ENCODE measurements at places on chromosomes 1 and 21. TPM values are rescaled to one million over a fixed set of nuclear protein-coding genes. Genes with fewer than 3 reads are reported as not detected.

GRCh38 chr1:87273291-87273690, 55.4 kb upstream of the LMO4 start:
- no peak for DNase-seq

GRCh38 chr1:201636510-201636971, 97.6 kb downstream of the NAV1 start:
- DNase-seq: peak; percentile 95

DNA sequence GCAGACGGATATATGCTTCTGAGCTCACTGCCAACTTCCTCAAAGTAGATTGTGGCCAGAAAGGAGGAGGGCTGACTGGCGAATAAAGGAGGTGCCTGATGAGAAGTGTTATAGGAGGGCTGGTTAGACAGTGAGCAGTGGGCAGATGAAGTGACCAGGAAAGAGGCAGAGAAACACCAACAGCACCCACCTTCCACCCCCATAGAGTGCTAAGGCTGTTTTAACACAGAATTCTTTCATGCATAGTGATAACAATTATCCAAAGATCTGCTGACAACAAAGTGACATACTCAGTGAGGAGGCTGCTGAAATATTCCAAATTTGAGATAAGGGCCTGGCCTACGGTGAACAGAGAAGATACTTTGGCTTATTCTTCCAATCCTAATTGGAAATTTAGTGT, 21.2 kb upstream of the MTR start:
- DNase-seq: no peak

The GSTM1 gene
- total RNA-seq: 17.0 TPM

The TMEM125 gene
- total RNA-seq: not detected

The IL20 gene
- total RNA-seq: not detected

GRCh38 chr21:35414507-35415139, 365.5 kb upstream of the RUNX1 start:
- DNase-seq: no peak

The CNKSR1 gene
- total RNA-seq: 0.26 TPM

- no peak for DNase-seq
These were observed 7.1 kb upstream of the SFT2D2 start for GRCh38 chr1:168218658-168219057.

GRCh38 chr1:184836141-184836540, 81.5 kb upstream of the EDEM3 start:
- no peak for DNase-seq

DNA sequence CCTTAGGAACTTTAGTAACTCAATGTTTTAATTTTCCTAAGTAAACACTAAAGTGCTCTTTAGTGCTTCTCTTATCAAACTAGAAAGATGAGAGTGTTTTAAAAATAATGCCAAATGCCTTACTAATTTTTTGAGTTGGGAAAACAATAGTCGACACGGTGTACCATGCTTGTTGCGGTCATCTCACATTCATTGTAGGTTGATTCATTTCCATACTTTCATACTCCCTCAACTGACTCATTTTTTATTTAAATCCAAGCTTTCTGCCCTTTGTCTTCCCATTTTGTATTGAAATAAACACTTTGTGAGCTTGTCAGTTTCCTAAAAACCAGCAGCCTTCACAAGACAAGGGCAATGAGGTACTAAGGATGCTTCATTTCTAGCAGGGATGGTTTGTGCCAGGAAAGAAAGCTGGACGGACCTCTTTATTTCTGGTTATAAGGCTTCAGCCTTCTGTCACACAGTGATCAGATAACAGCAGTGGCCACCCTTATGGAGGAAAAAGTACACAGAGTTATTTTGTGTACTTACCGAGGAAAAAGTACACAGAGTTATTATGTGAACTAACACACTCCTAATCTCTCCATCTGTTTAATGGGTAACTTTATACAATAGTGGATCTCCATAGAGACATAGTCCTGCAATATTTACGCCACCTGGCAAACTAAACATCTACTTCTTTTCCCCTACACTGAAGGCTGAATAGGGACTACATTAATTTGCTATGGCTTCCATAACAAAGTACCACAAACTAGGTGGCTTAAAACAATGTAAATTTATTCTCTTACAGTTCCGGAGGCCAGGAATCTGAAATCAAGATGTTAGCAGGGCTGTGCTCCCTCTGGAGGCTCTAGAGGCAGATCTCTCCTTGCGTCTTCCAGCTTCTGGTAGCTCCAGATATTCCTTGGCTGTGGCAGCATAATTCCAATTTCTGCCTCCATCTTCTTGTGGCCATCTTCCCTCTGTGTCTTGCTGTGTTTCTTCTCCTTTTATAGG, 13.0 kb upstream of the CCDC190 start:
- DNase-seq: peak; percentile 92

- no peak for DNase-seq
These were observed 93.4 kb downstream of the GDAP2 start for GRCh38 chr1:117836069-117836468.

GRCh38 chr1:184615301-184615700, 139.4 kb downstream of the EDEM3 start:
- no peak for DNase-seq

DNA sequence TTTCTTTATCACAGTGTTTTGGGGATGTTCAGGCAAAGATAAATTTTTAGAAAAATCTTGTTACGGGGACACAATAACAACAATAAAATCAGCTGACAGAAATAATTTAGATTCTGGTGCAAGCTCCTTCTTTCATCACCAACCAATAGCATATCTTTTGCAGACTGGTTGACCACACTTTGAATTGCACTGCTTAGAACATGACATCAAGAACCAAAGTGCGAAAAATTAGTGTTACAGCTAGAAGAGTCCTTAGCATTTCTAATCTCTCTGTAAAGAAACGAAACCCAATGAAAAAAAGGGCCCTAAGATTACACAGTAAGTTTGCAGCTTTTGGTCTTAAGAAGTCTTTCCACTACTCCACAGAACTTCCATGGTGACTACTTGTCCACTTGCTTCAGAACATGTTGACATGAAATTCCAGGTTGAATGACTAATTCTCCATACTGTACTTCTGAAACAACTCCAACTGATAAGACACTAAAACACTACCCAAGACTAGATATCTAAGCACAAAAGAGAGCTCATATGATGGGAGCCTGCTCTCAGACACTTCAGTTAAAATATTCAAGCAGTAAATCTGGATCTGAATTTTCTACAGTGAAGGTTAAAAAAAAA, 31.3 kb downstream of the XKR8 start:
- no peak for DNase-seq

DNA sequence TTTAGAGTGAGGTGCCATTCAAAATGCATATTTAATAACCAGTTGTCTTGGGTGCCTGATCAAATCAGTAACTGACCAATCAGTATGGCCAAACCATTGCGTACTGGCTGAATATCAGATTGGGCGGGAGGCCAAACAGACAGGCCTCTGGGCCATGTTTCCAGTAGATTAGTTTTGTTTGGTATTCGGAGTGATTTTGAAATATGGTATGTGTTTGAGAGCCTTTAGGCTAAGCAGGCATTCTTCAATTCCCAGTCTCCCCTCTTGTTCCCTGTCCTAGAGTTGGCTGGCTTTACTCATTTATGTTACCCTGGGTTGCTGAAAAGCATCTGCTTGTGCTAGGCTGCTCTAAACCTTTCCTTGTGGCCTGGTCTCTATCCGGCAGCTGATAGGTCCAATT, 80.1 kb downstream of the BACH1 start:
- no peak for DNase-seq

DNA sequence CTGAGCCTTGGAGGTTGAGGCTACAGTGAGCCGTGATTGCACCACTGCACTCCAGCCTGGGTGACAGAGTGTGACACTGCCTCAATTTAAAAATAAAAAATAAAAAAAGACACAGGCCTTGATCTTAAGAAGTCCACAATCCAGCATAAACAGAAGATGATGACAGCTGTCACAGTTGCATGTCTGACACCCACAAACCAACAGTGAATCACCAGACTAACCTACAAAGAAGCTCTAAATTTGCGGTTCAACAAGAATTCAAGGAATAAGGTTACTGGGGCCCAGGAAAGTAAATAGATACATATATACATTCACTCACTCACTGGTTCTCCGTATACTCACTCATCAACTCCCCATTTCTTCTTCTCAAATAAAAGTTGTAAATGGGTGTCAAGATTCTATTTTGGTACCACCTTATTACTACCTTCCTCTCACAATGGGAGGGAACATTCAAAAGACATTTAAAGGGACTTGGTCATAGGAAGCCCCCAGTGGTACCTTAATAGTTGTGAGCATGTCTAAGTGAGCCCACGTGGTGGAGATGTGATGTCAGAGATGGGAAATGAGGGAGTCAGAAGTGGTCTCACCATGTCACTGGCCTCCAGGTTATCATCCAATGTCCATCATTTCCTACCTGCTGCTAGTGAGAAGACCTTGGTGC, 66.9 kb upstream of the PRDX6 start:
- DNase-seq: peak; percentile 79

The LCE1C gene
- total RNA-seq: not detected

GRCh38 chr1:178496410-178497135, at the start of gene CLEC20A:
Gene CLEC20A (minus strand): TSS chr1:178496964. CDS start chr1:178496939, 25 bp downstream.
- no peak for DNase-seq

DNA sequence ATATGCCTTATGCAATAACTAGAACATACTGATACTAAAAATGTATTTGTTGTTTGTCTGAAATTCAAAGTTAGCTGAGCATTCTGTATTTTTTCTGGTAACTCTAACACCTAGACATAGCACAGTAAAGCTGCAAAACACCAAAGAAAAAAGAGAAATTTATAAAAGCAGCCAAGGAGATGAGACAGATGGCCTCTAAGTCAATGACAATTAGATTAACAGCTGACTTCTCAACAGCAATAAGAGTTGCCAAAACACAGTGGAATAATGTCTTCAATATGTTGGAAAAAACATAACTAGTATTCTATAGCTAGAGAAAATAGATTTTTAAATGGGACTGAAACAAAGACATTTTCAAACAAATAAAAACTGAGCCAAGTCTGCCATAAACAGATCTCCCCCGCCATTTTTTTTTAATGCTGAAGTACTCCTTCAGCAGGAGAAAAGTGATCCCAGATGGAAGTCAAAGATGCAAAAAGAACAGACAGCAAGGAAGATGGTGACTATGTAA, 81.3 kb downstream of the SYF2 start:
- DNase-seq: no peak

GRCh38 chr1:244226435-244226834, 175.4 kb downstream of the ZBTB18 start:
- DNase-seq: peak; percentile 66

The ANGPTL3 gene
- not detected for total RNA-seq

- no peak for DNase-seq
These were observed 40.2 kb upstream of the IL10 start for GRCh38 chr1:206812471-206812870.

- no peak for DNase-seq
These were observed 26.6 kb downstream of the ZBTB18 start for GRCh38 chr1:244077473-244078220.

The SLC44A3 gene
- total RNA-seq: 0.30 TPM

The PM20D1 gene
- total RNA-seq: not detected

The GRHL3 gene
- total RNA-seq: 0.03 TPM

GRCh38 chr21:32044205-32045180, 171.7 kb downstream of the HUNK start:
- no peak for DNase-seq

The PKP1 gene
- total RNA-seq: not detected

- no peak for DNase-seq
These were observed 225.3 kb downstream of the RGS7 start for GRCh38 chr1:241131636-241132194.

- DNase-seq: peak; percentile 46
These were observed 27.2 kb upstream of the MAN1A2 start for GRCh38 chr1:117339866-117340700.

- no peak for DNase-seq
These were observed 216.5 kb upstream of the VAMP3 start for GRCh38 chr1:7554385-7555235.

- DNase-seq: no peak
These were observed 149.5 kb upstream of the B3GALT2 start for GRCh38 chr1:193335806-193336428.

- DNase-seq: no peak
These were observed 41.3 kb downstream of the AKNAD1 start for GRCh38 chr1:108815566-108815965.

DNA sequence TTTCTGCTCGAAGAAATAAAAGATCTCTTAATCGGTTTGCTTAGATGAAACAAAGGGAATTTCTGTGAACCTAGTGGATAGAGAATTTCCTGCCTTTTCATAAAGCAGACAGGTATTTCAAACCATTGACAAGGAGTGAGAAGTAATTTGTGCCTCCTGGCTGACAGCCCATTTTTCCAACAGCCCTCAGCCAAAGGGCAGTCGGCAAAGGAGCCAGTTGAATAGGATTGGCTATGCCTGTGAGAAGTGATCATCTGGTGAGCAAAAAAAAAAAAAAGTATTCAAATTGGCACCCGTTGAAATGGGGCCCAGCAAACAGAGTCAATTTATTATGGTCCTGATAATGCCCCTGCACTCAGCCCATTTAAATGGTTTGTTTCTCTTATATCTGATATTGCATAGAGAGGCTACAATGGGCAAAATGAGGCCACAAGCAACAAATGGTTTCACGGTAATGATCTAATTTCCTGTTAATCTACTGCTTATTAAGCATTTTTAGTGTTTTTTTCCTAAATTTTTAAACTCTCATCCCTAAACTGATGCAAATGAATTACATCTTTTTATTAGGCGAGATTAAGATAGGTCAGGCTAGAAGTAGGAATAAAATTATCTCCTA, 477.5 kb downstream of the NUF2 start:
- no peak for DNase-seq

The KRTAP12-2 gene
- not detected for total RNA-seq

GRCh38 chr1:232662910-232663309, 33.0 kb upstream of the SIPA1L2 start:
- DNase-seq: no peak

- DNase-seq: no peak
These were observed 31.2 kb upstream of the COL6A2 start for GRCh38 chr21:46066591-46067331.

DNA sequence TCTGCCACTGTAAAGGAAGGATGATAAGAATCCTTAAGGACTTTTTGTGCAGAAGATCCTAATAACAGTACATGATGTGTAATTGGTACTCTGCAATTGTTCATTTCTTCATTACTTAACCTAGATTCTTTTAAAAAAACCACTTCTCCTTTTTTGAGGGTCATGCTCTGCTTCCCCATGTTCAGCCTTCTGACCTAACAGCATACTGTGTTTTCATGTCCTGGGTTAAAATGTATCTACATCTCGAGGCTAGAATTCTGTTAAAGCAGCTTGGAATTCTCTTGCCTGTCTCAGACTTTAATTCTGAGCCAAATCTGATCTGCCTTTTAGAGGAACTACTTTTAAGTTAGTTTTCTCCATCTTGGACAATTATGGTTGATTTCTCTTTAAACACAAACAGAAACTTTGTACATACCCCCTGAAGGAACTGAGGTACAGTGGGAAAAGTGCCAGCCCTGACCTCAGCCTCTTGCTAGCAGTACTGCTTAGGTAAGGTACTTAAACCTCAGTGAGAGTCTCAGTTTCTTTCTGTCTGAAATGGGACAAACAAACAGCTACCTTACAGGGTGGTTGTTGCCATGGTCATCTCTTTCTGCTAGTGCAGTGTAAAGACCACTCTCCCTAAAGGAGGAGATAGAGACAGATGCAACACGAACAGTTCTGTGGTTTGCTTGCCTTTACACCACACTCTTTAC, 103.2 kb upstream of the DYNLT5 start:
- DNase-seq: no peak

The CASQ1 gene
- not detected for total RNA-seq

- peak; percentile 69 for DNase-seq
These were observed 186.0 kb downstream of the LEPR start for GRCh38 chr1:65606426-65606825.

GRCh38 chr1:161017756-161018630, 3.0 kb downstream of the F11R start:
- no peak for DNase-seq

Data from HT1080 (cell line).